ENCODE measurements at places on chromosomes 16 and 17. TPM values are rescaled to one million over a fixed set of nuclear protein-coding genes. Genes with fewer than 3 reads are reported as not detected.

The KCTD19 gene
- 2.1 TPM for total RNA-seq

The TMEM100 gene
- 7.6 TPM for total RNA-seq

The TOX3 gene
- 15.9 TPM for total RNA-seq

The PRSS53 gene
- 2.5 TPM for total RNA-seq

The KRTAP2-2 gene
- total RNA-seq: not detected

The QPRT gene
- 4.8 TPM for total RNA-seq

The DRC7 gene
- total RNA-seq: 3.0 TPM

The CSNK2A2 gene
- total RNA-seq: 33.4 TPM

The C16orf92 gene
- total RNA-seq: not detected

The SLC7A6OS gene
- total RNA-seq: 13.1 TPM

The HOXB4 gene
- not detected for total RNA-seq

The USP43 gene
- 5.1 TPM for total RNA-seq

The CCL4 gene
- 2.5 TPM for total RNA-seq

The MT1A gene
- not detected for total RNA-seq

The ALOX12 gene
- not detected for total RNA-seq

The TBC1D28 gene
- total RNA-seq: not detected

The EXOSC6 gene
- total RNA-seq: 81.0 TPM

The BCAR1 gene
- total RNA-seq: 25.8 TPM

The TRAP1 gene
- total RNA-seq: 75.2 TPM

The GALR2 gene
- not detected for total RNA-seq

The KRTAP1-5 gene
- not detected for total RNA-seq

The ARRB2 gene
- total RNA-seq: 16.4 TPM

The CTCF gene
- 53.7 TPM for total RNA-seq

The SLC6A2 gene
- not detected for total RNA-seq

The AOC3 gene
- total RNA-seq: 0.46 TPM

The BEAN1 gene
- 6.5 TPM for total RNA-seq

The KRTAP9-2 gene
- not detected for total RNA-seq

The CA5A gene
- not detected for total RNA-seq

The MYH1 gene
- total RNA-seq: not detected

The ZNF597 gene
- total RNA-seq: 4.6 TPM

The DOC2B gene
- total RNA-seq: 33.0 TPM

The KRT14 gene
- not detected for total RNA-seq

The GRB7 gene
- total RNA-seq: not detected

The PRAC2 gene
- total RNA-seq: not detected

The PHKG2 gene
- total RNA-seq: 15.0 TPM

The TP53TG3C gene
- not detected for total RNA-seq

The KCNH4 gene
- total RNA-seq: 1.8 TPM

The XPO6 gene
- total RNA-seq: 94.6 TPM

The KRTAP3-2 gene
- not detected for total RNA-seq

The KIFC3 gene
- 31.4 TPM for total RNA-seq

The KCNAB3 gene
- 3.7 TPM for total RNA-seq

The GABARAP gene
- total RNA-seq: 167 TPM

The SLC35G6 gene
- total RNA-seq: not detected

The NPIPA5 gene
- 3.5 TPM for total RNA-seq

The RHBDL3 gene
- 4.4 TPM for total RNA-seq

Measured in diencephalon (tissue), 1 donor.